ENCODE measurements at places on chromosomes 5 and 9.

DNA sequence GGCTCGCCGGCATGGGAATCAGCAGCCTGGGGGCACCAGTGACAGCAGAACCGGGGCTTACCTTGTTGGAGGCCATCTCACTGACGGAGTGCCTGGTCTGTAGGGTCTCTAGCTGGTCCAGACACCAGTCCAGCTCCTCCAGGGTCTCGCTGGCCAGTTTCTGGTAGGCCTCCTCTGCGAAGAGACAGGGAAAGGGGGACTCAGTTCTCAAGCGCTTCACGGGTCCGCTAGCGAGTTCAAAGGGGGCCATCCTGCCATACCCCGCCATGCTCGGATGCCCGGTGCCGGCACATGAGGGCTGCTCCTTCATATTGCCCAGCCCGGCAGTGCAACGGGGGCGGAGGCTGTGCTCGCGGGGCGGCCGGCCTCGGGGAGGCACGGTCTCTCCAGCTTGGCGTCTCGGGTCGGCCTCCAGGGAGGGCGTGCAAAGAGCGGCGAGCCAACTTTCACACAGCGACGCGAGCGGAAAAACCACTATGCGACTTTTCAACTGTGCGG lies 456.0 kb downstream of the RAB3C start:
- no peak for DNase-seq

GRCh38 chr5:34045996-34046395 lies 3.0 kb upstream of the C1QTNF3 start:
- DNase-seq, result no peak

DNA sequence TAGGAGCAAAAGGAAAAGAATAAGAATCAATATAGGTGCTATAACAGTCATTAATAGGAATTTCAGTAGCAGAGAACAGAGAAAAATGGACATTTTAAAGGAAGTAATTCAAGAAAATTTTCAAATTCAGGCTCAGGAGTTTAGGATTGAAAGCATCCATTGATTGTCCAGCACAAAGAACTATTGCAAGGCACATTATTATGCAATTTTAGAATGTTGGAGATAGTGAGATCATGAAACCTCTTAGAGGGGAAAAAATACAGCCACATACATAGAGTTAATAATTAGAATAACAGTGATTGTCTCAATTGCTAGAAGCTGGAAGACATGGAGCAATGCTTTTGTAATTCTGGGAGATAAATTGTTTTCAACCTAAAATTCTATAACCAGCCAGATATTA lies 31.5 kb downstream of the CNTLN start:
- no peak for DNase-seq

DNA sequence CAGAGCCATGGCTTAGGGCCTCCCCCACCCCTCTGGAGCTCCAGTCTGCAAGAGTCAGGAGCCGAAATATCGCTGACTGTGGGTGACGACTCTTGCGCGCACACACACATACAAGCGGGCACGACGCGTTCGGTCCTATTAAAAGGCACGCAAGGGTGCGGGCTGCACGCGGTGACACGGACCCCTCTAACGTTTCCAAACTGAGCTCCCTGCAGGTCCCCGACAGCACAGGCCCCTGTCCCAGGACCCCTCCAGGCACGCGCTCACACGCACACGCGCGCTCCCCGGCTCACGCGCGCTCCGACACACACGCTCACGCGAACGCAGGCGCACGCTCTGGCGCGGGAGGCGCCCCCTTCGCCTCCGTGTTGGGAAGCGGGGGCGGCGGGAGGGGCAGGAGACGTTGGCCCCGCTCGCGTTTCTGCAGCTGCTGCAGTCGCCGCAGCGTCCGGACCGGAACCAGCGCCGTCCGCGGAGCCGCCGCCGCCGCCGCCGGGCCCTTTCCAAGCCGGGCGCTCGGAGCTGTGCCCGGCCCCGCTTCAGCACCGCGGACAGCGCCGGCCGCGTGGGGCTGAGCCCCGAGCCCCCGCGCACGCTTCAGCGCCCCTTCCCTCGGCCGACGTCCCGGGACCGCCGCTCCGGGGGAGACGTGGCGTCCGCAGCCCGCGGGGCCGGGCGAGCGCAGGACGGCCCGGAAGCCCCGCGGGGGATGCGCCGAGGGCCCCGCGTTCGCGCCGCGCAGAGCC lies at the start of gene GRIN1:
Gene GRIN1, plus strand, starts transcription at position 433 of the 746 bp plus-strand sequence. CDS start 333 bp downstream, outside the sequence.
- DNase-seq, result no peak

GRCh38 chr9:70959366-70959765 lies 162.1 kb downstream of the TRPM3 start:
- DNase-seq, result no peak

GRCh38 chr9:135605238-135605781 lies 34.0 kb downstream of the GLT6D1 start:
- no peak for DNase-seq

- no peak for DNase-seq
Measured at GRCh38 chr5:59276917-59277372, 616.6 kb downstream of the PDE4D start.

GRCh38 chr9:70168521-70168920 lies 90.3 kb upstream of the SMC5 start:
- DNase-seq, result no peak

GRCh38 chr5:103258957-103259704 lies 568 bp downstream of the MACIR start:
- peak; percentile 45 for DNase-seq

DNA sequence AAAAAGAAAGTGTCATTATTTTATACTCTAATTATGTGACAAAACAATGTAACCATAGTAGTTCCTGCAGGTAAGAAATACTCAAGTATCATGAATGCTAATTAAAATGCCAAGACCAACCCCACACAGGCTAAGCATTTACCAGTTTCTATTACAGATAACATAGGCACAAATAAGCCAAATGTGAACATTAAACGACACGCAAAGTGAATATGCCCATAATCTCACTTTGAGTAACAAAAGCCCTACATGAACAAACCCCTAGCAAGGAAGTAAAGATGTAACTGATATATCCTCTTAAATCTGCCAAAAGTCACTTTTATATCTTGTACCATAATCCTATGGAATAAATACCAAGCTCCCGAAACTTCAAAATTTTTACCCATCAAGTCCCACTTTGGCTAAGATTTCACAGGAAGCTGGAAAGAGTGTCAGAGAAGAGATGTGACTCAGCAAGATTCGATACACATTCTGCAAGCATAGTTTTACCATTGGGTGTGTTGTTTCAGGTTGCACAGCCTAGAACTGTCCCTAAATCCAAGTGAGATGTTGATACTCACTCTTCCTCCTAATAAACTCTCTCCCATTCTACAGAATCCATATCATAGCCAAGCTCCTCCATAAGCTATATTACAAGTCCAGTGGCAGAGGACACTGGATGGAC lies 28.8 kb downstream of the TRPM6 start:
- no peak for DNase-seq

DNA sequence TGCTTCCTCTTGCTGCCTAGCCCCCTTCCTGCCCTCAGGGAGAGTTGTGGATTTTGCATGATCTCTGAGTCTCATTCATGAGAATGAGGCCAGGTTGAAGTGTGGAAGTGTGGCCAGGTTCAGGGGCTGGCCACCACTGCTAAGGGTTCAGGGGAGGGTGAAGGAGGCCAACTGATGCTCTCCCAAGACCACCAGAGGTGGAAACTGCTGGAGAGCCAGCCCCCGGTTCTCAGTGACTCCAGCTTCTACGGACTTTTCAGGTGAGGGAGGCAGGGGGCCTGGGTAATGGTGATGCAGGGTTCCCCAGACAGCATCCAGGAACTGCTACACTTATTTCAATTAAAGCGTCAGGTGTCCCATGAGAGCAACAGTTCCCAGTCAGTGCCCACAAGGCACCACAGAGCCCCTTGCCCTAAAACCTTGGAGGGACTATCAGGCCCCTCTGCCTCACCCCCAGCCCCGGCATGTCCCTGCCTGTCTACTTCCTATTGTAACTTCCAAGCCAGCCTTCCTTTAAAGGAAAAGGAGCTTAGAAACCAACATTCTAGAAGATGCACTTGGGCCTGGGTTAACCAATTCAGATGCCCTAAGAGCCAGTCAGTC lies 50.1 kb downstream of the AMBP start:
- no peak for DNase-seq

GRCh38 chr5:89712134-89712700 lies 697.3 kb downstream of the CETN3 start:
- no peak for DNase-seq

- DNase-seq, result no peak
Measured at GRCh38 chr9:127634698-127635097, 22.6 kb downstream of the STXBP1 start.

DNA sequence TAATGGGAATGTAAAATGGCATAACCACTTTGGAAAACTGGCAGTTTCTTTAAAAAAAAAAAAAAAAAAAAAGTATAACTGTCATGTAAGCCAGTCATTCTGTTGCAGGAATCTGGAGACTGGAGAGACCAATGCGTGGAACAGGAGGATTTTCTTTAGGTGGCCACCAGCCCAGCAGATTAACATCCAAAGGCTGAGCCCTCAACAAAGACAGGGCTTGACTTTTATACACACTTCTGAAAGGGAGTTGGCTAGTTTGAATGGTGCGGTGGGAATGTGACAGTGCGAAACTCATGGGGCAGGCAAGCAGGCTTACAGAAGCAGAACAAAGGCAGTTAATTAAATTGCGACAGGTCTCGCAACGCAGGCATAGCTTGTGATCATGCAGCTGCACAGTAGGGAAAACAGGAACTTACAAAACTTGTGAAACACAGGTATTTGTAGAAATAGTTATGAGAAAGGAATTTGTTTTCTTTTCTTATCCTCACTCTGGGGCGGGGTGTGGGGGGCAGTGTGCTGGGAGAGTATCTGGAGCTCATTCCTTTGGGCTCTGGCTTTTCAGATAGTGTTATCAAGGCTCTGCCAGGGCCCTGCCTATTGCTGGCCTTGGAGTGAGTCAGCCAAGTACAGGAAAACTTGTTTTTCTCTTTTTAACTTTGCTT lies 12.0 kb downstream of the UIMC1 start:
- no peak for DNase-seq

GRCh38 chr9:94935396-94935795 lies 208.9 kb downstream of the AOPEP start:
- DNase-seq, result no peak

DNA sequence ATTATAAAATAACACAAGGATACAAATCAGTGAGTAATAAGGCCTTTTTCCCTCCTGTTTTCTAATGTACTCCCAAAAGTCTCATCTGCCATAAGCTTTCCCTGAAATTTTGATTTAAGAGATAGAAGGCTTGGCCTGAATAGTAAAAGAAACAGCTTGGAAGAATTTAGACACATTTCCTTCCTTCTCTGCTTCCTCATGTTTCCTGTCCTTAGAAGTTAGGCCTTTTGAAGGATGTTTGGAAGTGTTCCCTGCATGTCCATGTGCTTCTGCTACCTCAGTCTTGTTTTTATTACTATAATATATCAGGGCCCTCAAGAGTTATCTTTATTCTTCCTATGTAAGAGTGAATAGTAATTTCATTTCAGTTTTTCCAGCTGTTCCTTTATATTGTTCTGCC lies 242.7 kb downstream of the DEPDC1B start:
- DNase-seq, result no peak

GRCh38 chr5:94245608-94246007 lies 372.8 kb downstream of the KIAA0825 start:
- no peak for DNase-seq

DNA sequence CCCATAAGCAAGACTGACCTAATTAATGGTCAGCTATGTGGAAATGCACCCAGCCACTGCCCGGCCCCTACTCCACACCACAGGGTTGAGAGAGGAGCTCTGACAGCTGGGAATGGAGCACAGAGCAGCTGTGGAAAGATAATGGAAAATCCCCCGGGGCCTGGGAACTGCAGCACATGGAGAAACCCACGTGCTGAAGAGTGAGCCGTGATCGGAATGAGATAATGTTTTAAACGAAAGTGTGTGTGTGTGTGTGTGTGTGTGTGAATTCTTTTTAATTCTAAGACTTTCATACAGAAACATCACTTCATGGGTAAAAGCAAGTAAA lies 13.1 kb upstream of the SLC12A7 start:
- DNase-seq, result no peak

GRCh38 chr9:7234144-7234543 lies 476.4 kb downstream of the KDM4C start:
- no peak for DNase-seq

GRCh38 chr9:7304627-7304995 lies 495.0 kb downstream of the DMAC1 start:
- no peak for DNase-seq
